ENCODE measurements at places on chromosomes 4 and X. TPM values are rescaled to one million over a fixed set of nuclear protein-coding genes. Genes with fewer than 3 reads are reported as not detected.

TMEM144 gene
- total RNA-seq: 12.2 TPM

HMGN5 gene
- 0.50 TPM for total RNA-seq

PPARGC1A gene
- total RNA-seq: 1.2 TPM

DNA sequence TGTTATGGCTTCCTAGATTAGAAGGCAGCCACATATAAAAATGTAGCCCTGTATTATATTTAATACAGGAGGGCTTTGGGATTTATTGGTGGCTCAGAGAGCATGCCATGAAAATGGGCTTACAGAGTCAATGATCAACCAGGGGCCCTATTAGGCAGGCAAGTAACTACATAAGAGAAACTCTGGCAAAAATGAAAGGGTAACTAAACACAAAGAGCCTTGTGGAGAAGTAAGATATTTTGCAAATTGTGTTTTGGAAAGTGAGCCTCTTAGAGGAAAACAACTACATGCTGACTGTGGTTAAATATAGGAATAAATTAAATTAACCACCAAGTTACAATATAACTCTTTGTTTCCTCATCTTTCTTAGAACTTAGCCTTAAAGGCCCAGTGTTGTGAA, 5.5 kb downstream of the SAT1 start:
- DNase-seq: no peak
- H3K4me3 ChIP-seq: no peak overlapping the region
- H3K27me3 ChIP-seq: no peaks in the 10 kb centered on the region
- peaks cover 15% of the 10 kb centered on the region for H3K36me3 ChIP-seq

SASH3 gene
- 4.2 TPM for total RNA-seq

GRCh38 chr4:48931459-48931858, 24.9 kb upstream of the OCIAD2 start:
- H3K36me3 ChIP-seq: no peaks in the 10 kb centered on the region
- H3K4me3 ChIP-seq: no peak overlapping the region
- DNase-seq: no peak
- H3K27me3 ChIP-seq: no peaks in the 10 kb centered on the region
- no peak overlapping the region for H3K27ac ChIP-seq
- H3K4me1 ChIP-seq: no peaks in the 10 kb centered on the region

GRCh38 chr4:1544861-1545281, 138.6 kb upstream of the NKX1-1 start:
- peak overlapping the region; percentile 75 for H3K27ac ChIP-seq
- no peaks in the 10 kb centered on the region for H3K36me3 ChIP-seq
- peaks cover 3% of the 10 kb centered on the region for H3K4me1 ChIP-seq
- no peaks in the 10 kb centered on the region for H3K27me3 ChIP-seq
- peak overlapping the region; percentile 20 for H3K4me3 ChIP-seq

IQCM gene
- not detected for total RNA-seq

GRCh38 chr4:187547316-187547715, 448.3 kb upstream of the ZFP42 start:
- no peaks in the 10 kb centered on the region for H3K27me3 ChIP-seq
- H3K36me3 ChIP-seq: no peaks in the 10 kb centered on the region
- H3K27ac ChIP-seq: no peak overlapping the region
- no peak overlapping the region for H3K4me3 ChIP-seq
- H3K4me1 ChIP-seq: peaks cover 5% of the 10 kb centered on the region
- no peak for DNase-seq

- H3K4me1 ChIP-seq: peaks cover 11% of the 10 kb centered on the region
- H3K27me3 ChIP-seq: no peaks in the 10 kb centered on the region
- H3K36me3 ChIP-seq: no peaks in the 10 kb centered on the region
- H3K4me3 ChIP-seq: no peak overlapping the region
Observed at GRCh38 chr4:183962419-183962818, 57.3 kb downstream of the STOX2 start.
